ENCODE measurements at places on chromosomes 16 and 17. TPM values are rescaled to one million over a fixed set of nuclear protein-coding genes. Genes with fewer than 3 reads are reported as not detected.

DNA sequence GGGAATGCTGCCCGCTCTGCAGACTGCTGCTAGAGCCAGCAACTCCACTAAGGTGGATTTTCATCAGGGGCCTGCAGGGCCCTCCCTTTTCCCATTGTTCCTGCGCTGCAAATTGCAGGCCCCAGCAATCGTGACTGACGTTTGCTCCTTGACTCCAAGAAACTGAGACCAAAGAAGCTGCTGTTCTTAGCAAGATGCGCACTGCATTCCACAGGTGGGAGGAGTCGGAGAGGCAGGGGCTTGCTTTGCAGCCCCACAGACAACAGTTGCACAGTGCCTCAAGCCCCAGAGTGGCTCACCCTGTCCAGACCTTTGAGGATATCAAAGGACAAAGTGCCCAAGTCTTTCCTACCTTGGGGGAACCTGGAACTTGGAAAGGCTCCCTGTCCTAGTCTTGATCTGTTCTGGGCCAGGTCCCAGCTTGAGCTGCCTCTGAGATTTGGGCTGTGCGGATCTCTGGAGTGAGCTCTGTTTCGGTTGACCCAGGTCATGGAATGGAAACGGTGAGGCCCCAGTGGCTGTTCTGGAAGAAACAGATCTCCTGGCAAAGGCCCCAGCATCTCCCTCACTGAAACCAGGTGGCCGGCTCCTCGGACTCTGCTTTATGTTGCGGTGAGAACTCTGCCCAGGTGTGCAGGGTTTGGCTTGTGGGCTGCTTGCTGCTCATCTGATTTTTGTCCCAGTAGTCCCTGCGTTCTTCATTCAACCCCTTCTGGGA, 24.9 kb downstream of the PLCD3 start:
- H3K4me3 ChIP-seq: no peak overlapping the region
- DNase-seq: no peak
- H3K27ac ChIP-seq: no peak overlapping the region
- H3K27me3 ChIP-seq: no peaks in the 10 kb centered on the region

The DERL2 gene
- total RNA-seq: 20.0 TPM

The HCRT gene
- total RNA-seq: not detected

The TMEM88 gene
- 2.1 TPM for total RNA-seq

The RAMP2 gene
- total RNA-seq: 18.6 TPM

The CCL7 gene
- total RNA-seq: not detected

All from ovary (tissue), 10 donors.